ENCODE measurements at places on chromosomes 5 and 9.

DNA sequence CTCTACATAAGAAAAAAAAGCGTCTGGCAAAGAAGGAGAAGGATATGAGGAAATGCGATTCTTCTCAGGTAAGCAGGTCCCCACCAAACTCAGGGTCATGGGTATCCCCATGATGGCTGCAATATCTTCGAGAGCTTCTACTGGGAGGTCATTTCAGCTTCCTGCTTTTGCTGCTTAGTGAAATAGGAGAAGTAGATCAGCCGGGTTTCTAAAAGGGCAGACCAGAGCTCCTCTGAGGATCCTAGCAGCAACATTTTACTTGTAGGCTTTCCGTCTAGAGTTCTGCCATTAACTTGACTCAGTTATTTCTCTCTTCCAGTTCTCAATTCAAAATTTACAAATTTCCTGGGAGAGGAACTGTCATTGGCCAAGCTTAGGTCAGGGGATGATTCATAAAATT, 134.7 kb downstream of the DPYSL3 start:
- DNase-seq, result no peak

DNA sequence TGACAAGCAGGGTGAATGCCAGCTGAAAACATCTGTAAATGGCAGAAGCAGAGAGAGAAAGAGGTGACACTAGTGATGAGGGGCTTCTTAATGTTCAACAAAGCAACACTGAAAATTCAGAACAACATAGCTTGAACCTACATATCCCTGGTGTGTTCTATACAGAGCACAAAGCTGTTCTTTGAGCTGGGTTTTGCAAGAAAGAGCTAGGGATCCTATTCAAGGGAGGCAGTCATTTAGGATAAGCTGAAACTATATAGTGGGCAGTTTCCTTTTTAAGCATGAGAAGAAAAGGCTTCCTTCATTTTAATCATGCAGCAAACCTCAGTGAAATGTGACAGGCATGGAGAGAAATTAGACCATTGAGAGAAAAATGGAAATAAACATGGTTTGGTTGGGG, 45.6 kb upstream of the RAI14 start:
- DNase-seq, result no peak

DNA sequence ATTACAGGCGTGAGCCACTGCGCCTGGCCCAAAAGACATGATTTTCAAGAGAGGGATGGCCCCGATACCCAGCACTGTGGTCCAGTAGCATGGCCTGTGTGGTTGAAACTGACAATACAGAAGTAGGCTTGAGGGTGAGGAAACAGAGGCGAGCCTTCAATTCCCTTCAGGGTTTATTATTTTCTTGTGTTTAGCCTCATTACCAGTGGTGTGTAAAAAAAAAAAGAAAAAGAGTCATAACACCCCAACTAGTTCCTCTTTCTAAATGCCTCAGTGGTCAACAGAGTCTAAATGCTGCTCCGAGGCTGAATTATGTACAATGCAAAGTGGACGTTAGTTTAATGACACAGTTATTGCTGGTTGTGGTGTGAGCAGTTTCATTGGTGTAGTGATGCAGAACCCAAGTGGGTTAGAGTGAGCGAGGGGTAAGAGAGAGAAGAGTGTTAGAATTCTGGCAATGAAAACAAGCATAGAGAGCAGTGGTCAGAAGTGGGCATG, 58.8 kb downstream of the SNX30 start:
- no peak for DNase-seq

DNA sequence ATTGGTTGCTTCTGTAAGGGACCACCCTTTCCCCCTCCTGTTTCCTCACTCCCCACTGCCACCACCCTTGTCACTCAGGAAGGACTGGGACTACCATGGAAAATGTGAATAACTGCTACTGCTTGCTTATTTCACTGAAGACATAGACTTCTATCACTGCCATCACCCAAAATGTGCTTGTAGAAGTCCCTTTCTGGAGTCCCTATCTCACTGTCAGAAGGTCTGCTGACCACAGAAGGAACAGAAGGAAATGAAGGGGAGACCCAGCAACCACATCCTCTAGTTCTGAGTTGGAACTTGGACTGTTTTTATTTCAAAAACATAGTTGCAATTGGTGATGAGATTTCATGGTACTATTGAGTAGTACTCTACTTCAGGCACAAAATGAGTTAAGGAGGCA, 122.5 kb downstream of the NPR3 start:
- no peak for DNase-seq

DNA sequence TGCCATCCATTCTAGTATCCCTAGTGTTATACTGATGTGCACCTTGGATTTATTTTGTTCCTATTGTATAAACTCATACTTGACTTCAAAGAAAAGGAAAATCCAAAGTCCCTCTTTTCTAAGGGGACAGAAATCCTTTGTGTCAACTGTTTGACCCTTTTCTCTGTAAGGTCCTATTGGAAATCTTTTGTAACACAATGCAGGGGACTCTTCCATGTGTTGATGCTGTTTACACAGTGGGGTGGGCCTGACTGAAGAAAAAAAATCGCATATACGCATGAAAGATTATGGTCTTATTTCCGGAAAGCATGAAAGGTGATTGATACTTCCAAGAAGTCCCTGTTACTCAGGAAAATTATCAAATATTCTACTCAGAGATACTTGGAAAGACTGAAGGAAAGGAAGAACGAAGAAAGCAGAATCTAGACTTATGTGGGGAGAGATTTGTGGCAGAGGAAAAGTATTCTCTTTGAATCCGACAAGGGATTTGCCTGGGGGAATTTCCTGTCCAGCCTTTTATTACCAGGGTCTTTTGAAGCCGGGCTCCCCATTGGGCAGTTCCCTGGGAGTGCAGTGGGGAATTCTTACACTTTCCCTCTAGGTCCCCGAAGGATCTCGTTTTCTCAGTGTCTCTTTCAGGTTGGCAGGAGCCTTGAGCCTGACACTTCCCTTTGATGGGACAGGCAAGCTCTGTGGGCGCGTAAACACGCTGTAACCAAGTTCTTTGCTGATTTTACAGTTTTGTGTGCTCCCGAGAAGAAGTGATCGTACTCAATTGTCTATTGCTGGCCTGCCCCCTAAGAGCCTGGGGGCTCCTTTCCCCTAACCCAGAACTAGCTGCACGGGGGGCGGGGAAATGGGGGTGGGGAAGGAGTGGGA, 779 bp upstream of the VCAN start:
- no peak for DNase-seq

- peak; percentile 99 for DNase-seq
Observed at GRCh38 chr5:93674138-93674537, 67.3 kb downstream of the POU5F2 start.

DNA sequence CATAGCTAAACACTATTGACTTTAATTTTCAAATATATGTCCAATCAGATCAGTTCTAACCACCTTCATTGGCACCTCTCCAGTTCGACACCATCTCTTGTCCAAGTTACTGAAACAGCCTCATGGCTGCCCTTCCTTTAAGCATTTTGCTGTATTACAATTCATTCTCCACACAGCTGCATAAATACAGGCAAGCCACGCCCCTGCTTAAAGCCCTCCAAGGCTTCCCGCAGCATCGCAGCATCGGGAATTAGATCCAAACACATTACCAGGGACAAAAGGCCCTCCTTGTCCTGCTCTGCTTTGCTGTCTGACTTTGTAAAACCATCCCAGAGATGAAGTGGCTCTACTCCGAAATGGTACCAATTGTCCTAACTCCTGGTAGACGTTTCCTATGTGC, 75.1 kb upstream of the RAI14 start:
- no peak for DNase-seq

DNA sequence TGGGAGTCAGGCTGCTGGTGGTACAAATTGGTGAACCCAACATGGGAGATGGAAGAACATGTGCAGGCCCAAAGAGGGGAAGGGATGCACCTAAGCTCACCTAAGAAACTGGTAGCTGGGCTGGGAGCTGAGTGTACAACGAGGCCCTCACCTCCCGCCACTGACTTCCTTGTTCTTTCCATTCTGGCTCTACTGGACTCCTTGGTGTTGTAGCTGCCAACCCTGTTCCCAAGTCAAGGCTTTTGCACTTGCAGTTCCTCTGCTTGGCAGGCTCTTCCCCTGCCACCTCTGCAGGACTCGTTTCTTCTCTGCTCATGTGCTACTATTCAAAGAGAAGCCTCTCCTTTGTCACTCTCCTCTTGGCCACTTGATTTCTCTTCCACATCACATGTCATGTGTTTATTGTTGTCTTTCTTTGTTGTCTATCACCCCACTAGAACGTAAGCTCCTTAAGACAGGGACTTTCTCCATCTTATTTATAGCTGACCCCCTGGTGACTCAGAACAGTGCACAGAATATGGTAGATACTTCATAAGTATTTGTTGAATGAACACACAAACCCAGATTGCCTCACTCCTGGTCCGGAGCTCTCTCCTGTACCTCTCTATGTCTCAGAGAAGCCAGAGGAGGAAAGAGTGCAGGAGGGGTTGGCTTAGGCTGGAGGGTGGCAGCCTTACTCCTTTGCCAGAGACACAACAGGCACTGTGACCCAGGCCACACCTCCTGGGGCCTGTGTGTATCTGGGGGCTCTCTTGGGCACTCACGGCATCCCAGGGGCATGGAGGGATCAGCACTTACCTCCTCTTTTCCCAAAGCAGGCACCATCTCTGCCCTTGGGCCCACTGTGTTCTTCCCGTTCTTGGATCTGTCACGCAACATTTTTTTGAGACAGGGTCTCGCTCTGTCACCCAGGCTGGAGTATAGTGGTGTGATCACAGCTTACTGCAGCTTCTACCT, 5.2 kb upstream of the SPINK4 start:
- no peak for DNase-seq

- DNase-seq, result no peak
Observed at GRCh38 chr5:107542428-107542827, 128.3 kb downstream of the EFNA5 start.

DNA sequence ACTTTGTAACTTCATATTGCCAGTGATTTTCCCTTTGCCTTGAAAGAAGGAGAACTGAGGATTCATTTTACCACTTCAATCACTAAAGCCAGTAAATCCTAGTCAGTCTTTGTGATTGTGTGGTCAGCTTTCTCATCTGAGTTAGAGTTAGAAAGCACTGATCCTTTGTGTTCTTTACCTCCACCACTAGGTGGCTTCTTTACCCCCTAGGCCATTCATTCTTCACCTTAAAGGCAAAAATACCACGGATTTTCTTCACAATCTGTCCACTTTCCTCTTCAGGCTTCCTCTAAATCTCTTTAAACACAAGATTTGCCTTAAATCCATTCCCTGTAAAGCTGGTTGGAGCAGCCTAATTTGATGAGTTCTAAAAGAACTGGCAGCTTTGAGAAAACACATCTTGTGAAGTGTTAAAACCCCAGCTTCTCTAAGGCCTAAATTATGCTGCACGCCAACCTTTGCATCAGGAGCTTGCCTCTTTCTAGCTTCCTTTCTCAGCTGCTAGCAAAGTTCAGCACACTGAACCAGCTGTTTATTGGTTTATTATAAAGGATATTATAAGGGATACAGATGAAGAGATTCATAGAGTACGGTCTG, 20.4 kb downstream of the BDP1 start:
- peak; percentile 23 for DNase-seq

- DNase-seq, result peak; percentile 64
Observed at GRCh38 chr5:76331126-76331525, 72.0 kb upstream of the IQGAP2 start.

GRCh38 chr9:83034587-83034986, 28.4 kb downstream of the RASEF start:
- DNase-seq, result no peak

DNA sequence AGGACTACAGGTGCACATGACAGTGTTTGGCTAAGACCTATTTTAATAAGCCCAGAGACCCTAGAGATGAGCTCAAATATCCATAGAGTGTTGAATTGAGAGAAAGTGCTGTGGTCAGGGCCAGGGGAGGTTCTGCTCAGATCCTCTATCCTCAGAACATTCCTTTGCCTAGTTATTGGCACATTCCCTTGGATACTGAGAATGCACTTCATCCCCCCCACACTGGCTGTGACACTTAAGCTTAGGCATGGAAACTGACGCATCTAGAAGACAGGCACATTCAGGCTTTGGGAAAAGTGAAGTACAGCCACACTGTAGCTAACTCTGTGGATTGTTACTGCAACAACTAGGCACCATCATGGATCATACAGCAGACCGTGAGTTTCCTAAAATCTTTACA, 27.1 kb upstream of the RASGRF2 start:
- no peak for DNase-seq

DNA sequence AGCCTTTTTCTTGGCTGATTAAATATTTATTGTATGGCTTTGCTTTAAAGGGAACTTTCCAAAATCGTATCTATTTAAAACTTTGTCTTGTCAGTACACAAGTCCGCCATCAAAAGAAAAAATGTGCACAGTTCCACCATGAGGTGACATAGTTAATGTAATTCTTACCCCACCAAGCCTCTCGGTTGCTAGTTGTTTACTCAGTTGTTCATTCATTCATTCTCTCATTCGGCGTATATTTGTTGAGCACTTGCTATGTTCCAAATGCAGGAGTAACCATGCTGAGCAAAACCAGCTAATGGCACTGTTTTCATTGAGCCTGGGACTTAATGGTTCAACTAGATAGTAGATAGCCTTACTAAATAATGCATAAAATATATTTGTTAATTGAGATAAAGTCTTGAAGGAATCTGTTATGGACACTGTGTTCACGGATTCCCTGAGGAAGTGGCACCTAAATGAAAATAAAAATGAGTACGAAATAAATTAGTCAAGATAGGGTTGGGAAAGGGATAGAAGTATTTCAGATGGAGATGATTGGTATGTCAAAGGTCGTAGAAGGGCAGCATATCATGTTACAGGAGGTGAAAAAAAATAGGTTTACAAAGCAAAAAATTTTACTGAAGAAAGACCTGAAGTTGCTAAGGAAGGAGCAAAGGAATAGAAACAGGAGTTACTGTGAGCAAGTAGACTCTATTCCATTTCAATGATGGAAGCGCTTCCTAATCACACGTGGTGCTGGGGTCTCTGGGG, 1.5 kb downstream of the DCAF10 start:
- DNase-seq, result peak; percentile 46

GRCh38 chr9:15423231-15423985, 732 bp downstream of the SNAPC3 start:
- peak; percentile 51 for DNase-seq

DNA sequence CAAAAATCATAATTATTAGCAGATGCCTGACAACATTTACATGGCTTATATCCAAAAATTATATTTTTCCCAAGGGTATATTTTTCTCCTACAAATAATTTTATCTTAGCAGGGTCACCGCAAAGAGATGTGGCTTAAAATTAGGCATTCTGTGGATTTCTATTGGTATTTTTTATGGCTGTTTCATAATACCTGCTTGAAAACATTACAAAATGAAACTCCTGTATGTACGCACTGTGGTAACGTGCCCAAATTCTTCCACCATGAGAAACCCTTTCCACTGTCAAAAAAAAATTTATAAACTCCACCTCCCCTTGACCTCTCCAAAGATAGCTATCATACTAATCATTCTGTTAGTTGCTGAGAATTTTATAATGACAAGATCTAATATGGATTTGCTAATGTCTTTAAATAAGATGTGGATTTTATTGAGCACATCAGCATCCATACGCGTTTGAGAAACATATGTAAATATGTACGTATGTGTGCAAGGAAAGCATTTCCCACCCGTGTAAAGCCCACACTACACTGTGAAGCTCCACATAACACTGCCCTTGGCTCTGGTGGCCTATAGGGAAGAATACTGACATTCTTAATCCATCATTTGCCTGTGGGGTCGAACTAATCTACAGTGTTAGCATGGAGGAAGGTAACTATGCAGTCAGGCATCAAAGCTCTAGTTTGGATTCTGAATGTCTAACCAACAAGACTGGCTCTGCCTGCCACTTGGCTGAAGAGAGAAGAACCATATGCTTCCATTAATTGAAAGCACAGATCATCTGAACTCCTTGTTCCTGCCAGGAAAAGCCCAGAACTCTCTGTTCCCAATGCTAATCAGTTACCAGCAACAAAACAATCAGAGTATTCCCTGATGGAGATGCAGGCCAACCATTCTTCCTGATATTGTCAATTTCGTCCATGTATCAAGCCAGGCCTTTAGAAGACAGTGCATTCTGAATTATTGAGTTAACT, 244.7 kb downstream of the SPOCK1 start:
- no peak for DNase-seq

- DNase-seq, result no peak
Observed at GRCh38 chr5:130324953-130325671, 420.8 kb downstream of the CHSY3 start.
